ENCODE measurements at places on chromosomes 6 and 20. TPM values are rescaled to one million over a fixed set of nuclear protein-coding genes. Genes with fewer than 3 reads are reported as not detected.

- ATAC-seq = no peak
Observed at GRCh38 chr6:79170959-79171358, 63.5 kb downstream of the HMGN3 start.

GRCh38 chr6:44496665-44497369 lies 109.3 kb downstream of the CDC5L start:
- ATAC-seq = no peak

Gene CDK19
- total RNA-seq = 35.8 TPM

DNA sequence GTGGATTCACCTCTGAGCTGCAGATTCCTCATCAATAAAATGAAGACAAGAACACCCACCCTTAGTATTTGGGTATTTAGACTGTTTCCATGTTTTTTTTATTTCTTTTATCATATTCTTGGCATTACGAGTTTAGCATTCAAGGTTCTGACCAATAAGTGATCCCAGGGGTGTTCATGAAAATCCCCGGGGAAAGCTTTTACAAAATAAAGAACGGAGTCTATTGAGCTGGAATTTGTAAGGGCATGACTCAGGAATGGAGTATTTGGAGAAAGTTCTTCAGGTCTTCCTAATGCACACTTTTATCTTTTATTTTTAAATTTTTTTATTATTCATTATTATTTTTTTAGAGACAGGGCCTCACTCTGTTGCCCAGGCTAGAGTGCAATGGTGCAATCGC lies 19.4 kb upstream of the TOX2 start:
- ATAC-seq = no peak

Gene PNPLA1
- not detected for total RNA-seq

GRCh38 chr6:71608646-71609045 lies 277.7 kb upstream of the RIMS1 start:
- ATAC-seq = no peak

Gene ADGRF5
- total RNA-seq = 0.38 TPM

Gene EPB41L2
- total RNA-seq = 43.2 TPM

DNA sequence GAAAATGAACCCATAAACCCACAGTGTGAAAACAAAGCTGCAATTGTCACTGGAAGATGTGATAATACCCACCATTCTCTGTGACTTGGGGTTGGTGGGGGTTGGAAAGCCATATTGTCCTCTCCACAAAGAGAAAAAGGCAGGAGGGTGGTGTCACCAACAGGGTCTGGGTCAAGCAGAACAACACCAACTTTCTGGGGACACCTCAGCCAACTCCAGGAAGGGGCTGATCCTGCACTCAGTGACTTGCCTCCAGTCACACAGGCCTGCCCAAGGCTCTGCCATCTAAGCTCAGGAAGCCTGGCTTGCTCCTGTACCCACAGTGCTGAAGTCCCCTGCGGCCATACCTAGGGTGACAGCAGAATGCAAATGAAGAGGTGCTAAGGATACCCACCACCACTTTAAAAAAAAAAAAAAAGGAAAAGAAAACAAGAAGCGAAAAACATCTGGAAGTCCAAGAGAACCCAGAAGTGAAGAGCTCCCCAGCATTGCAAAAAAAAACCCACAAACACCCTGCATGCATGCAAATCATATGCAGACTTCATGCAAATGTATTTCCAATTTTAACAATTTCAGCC lies 110.6 kb downstream of the PREX1 start:
- ATAC-seq = no peak

DNA sequence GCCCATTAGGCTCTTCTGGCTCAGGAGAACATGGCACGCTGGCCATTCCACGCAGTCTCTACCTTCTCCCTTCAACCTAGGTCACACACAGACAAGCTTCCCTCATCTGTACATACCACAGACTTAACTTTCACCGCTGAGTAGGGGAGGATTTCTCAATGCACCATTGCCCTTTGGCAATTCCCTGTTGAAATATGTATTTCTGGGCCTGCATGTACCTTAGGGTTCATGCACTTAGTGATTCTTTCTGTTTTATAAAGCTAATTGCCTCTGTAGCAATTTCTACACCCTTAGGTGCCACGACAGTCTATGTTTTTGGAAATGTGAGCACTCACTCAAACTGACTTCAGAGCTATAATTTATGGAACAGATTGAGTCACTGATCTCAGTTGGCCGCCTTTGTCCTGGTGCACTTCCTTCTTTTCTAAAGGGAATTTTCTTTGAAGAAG lies 253.8 kb upstream of the PRDM1 start:
- ATAC-seq = no peak

Gene LIME1
- total RNA-seq = 4.9 TPM

DNA sequence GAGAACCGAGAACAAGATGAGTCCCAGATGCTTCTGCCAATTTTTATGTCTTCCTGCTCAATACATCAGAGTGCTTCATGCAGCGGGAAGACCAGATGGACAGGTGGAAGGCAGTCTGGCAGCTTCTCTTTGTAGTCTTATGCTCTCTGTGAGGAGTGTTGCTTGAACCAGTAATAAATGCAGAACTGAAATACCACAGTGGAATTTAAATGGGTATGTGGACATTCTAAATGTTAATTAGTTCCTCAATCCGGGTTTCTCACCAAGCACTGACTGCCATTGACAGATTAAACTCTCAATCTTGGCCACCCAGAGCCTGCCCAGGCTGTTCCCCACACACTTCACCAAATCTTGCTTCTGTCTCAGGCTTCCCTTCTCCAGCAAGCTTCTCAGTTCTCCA lies 695.5 kb upstream of the CHD6 start:
- no peak for ATAC-seq

DNA sequence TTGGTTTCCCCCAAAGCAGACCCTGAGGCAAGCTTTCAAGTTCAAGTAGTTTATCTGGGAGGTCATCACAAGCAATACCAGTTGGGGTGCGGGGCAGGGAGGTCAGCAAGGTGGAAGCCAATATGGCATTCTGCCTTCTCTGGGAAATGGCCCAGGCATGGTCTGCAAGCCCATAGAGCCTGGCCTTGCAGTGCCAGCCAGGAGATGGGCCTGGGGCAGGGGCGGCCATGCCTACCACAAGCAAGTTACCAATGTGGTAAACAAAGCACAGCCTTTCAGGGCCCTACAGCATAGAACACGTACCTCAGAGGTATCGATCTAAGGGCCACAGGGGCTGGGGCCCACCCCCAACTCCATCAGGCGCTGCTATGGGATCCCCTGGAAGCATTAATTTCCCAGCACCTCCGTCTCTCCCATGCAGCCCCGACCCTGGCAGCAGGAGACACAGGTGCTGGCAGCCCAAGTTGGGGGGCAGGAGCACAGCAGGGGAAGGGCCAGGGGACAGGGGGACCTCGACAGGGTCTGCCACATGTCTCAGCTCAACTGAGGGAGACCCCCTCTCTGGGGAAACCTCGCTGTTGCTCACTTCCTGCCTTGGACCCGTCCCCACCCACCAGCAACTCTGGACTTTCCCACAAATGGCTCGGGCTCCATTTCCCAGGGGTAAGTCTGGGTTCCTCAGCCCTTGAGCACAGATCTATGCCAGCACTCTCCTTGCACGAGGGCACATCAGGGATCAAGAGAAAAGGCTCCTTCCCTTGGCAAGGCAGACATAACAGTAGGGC lies 369.0 kb downstream of the PREX1 start:
- no peak for ATAC-seq

DNA sequence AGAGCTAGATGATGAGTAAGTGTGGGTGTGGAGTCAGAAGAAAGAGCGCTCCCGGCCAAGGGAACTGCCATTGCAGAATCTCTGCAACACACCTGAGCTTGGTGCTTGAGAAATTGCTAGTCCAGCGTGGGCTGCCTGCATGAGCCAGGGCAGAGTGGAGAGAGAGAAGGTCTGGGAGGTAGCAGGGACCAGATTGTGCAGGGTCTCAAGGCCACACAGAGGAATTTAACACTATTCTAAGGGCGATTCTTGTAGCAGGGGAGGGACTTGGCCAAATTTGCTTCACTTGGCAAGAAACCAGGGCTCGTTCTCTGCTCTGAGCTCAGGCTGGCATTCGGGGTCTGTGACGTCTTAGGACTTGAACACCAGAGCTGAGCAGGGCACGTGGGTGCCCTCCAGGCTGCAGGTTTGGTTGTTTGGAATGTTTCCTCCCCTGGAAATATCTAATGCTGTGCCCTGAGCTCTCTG lies 53.5 kb downstream of the BCAS4 start:
- no peak for ATAC-seq

GRCh38 chr20:50579511-50579910 lies 69.3 kb downstream of the PTPN1 start:
- ATAC-seq = no peak

DNA sequence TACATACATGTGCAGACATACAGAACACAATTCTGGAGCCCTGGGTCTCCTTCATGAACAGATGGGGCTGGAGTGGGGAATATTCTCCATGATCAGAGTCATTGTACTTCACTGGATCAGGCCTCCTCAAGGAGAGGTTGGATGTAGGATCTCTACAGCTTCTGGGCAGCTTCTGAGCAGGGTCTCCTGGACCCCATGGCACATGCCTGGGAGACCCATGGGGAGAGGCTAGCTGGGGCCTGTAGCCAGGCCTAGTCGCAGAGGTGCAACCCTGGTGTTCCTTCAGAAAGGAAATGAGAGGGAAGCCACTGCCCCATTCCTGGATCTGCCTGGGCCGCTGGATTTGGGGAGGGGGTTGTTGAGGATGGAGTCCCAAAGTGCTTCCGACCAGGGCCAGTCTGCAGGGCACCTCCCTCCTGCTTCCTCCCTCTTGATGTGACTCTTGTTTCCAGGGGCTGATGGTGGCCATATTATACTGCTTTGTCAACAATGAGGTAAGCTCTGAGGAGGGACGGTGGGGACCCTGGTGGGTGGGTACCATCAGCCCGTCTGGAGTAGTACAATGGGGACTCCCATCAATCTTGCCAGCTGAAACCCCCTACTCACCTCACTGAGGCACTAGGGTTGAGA lies 31.8 kb downstream of the GLP1R start:
- ATAC-seq = no peak

DNA sequence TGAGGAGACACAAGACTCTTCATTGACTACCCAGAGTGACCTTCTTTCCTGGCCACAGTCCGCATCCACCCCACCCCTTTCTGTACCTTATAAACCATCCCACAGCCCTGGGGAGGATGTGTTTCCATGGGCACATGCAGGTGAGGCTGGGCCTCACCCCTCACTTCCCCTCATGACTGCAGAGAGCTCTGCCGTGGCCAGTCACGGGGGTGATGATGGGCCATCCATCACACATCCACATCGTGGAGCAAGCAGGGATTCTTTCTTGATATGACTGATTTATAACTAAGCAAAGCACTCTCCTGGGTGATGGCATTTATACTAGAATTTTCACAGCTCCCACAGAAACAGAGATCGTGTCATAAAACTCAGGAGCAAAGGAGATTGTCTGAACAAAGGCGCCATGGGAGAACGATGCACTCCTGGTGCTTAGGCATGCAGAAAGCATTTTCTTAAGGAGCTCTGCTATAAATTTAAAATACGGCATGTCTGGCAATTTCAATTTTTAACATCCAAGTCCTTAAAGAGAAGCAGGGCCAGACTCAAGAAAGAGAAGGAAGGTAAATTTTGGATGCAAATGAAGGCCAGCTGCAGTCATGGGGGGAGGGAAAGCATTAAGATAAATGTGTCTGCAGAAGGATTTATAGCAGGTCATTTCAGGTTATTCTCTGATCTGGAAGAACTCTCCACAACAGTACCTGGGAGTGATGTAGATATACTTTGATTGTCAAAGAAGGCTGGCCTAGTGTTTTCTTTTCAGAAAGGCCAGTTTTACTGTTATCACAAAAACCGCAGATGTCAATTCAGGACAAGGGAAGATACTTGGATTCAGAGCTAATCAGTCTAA lies 777.0 kb downstream of the C6orf118 start:
- ATAC-seq = no peak

DNA sequence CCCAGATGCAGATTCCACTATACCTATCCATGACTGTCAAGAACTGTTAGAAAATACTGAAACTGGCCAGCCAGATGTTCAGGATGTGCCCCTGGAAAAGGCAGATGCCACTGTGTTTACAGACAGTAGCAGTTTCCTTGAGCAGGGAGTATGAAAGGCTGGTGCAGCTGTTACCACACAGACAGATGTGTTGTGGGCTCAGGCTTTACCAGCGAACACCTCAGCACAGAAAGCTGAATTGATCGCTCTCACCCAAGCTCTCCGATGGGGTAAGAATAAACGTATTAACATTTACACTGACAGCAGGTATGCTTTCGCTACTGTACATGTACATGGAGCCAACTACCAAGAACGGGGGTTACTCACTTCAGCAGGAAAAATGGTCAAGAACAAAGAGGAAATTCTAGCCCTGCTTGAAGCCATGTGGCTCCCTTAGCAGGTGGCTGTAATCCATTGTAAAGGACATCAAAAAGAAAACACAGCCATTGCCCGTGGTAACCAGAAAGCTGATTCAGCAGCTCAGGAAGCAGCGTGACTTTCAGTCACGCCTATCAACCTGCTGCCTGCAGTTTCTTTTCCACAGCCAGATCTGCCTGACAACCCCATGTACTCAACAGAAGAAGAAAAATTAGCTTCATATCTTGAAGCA lies 459.7 kb upstream of the HTR1E start:
- peak; percentile 61 for ATAC-seq

GRCh38 chr6:37987559-37987958 lies 168.0 kb downstream of the ZFAND3 start:
- ATAC-seq = no peak
